ENCODE measurements at places on chromosomes 5 and 9.

- DNase-seq = no peak
These were observed 14.1 kb upstream of the XPA start for GRCh38 chr9:97711223-97711626.

GRCh38 chr9:18404434-18405029 lies 69.4 kb upstream of the ADAMTSL1 start:
- DNase-seq = no peak

DNA sequence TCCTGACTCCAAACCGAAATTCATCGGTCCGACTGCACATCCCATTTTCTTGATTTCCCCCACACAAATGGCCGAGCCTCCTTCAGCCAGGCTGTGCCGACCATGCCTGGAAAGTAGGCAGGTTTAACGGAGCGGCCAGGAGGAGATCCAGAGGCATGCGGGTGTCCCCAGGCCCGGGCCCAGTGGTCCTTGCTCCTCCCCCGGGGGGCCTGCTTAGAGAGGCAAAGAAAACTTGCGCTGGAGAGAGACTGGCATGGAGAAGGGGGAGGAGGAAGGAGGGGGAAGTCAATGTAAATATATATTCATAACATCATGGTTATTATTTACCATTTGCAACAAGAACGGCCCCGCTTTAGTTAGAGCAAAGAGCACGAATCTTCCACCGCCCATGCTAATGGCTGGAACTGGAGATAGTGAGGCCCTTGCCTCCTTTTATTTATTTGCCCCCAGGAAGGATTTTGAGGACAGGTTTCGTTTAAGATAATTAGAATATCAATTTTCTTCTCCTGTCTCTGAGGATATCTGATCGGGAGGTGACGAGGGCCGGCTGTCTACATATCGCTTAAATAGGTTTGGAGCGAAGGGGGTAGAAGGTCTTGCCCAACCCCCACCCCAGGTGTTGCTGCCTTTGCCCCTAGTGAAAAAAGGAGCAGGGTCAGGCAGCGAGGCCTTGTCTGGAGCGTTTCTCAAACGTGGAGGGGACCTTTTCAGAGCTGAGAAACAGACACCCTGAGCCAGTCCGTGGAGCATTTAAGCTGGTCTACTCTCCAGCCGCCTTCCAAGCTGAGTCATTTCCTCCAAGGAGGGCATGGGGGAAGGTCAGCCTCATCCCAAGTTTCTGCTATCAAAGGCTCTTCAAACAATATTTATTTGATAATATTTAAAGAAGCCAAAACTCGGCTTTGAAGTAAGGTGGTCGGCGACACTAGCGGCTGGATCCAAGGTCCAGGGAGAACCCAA lies 2.5 kb downstream of the BARHL1 start:
- no peak for DNase-seq

DNA sequence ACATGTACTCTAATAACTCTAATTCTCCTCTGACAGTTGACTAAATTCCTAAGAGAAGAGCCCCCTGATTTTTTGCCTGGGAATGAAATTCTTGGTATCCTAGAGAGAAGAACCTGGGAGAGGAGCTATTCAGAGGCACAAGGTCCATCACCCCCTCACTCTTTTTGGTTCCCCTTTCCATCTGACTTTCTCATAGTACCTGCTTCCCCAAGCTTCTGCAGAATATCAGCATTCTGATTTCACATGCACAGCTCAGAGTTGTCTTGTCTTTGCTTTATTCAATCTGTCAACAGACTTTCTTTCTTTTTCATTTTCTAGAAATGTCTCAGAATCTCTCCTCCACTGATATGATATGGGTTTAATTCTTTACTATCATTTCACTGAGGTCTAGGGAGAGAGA lies 141.5 kb upstream of the FBXL17 start:
- DNase-seq = no peak

DNA sequence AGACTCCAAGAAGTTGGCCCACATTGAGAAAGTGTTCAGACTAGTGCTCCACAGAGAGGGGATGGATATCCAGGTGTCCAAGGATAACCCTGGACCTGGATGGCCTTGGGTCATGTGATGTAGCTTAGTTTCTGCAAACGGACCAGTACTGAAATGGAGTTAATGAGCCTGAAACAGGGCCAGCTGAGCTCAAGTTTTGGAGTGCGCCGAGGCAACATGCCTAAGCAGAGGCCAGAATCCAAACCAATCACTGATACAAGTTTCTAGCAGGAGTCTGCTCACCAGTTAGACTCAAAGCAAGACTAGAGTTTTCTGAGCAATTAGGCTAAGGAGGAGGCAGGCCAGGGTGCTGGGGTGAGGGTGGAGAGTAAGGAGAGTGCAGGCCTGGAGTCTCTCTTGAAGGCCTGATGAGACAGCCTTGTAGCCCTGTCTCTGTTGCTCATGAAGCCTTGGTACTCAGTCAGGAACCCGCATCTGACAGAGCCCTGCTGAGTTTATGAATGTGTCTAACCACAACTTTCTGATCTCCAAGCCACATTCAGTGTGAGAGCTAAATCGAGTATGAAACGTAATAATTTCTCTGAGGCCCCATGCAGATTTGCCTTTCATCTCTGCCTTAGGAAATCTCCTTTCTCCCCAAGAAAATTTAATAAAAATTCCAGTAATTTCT lies 68.9 kb upstream of the EQTN start:
- no peak for DNase-seq

- DNase-seq = no peak
These were observed 1.8 kb upstream of the DCANP1 start for GRCh38 chr5:135448791-135449507.

DNA sequence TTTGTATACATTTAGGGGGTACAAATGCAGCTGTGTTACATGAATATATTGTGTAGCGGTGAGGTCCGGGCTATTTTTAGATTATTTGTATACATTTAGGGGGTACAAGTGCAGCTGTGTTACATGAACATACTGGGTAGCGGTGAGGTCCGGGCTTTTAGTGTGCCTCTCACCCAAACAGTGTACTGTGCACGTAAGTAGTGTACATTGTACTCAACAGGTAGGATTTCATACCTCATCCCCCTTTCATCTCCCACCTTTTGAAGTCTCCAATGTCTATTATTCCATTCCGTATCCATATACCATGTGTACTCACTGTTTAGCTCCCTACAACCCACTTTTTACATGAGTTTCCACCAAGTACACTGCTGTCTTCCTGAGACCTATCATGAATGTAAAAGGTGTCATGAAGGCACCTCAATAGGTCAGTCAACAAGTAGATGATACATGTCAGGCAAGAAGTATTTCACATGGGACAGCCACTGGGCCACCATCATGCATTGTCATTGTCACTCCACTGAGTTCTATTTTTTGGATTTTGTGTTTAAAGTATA lies 27.7 kb downstream of the SKP1 start:
- no peak for DNase-seq

GRCh38 chr5:181223058-181223728 lies at the start of gene TRIM41:
TSS of gene TRIM41 (plus strand) at chr5:181223281. CDS start at chr5:181224000, 719 bp downstream.
- peak; percentile 96 for DNase-seq

DNA sequence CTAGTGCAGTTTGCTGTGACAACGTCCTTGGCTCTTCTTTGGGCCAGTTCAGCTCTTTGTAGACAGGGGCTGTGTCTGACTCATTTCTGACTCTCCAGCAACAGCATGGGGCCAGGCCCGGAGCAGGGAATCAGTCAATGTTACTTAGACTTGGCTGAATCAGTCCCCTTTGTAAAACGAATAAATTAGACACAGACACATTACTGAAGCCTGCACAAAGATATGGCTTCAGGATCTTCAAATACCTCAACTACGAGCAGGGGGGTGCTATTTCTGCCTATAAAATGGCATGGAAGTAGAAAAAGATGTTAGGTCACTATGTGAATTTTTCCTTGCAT lies 204.7 kb downstream of the TTLL11 start:
- DNase-seq = no peak

DNA sequence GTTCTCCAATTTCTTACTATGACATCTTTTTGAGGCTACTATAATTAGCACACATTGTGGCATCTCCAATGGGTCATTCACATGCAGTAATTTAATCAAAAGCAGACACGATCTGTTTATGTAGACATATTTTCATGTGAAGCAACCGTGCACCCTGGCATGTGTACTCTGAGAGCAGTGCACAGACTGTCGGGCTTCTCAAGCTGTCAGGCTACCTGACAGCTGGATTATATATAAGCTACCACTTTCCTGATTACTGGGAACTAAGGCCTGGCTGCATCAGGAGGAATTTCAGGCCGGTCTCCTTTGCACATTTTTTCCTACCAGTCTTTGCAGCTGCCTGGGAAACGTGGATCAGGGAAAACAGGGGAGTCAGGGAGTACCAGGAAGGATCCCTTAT lies 197.5 kb downstream of the MAPKAP1 start:
- no peak for DNase-seq

DNA sequence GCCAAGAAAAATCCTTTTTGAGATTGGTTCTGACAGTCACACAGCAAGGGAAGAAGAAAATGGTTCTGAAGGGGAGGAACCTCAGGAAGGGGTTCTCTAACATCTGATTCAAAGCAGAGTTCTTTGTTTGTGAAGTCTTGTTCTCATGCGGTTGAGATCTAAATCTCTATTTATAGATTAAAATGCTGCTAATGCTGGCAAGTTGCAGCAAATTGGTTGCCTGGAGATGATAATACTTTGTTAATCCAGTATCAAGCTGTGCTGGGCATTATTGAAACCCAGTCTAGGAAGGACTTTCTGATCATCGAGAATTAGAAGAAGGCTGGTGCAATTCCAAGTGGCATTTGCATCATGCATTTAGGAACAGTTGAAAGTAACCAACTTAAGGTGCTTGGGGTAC lies 34.0 kb upstream of the SLC28A3 start:
- no peak for DNase-seq

GRCh38 chr9:91555132-91555531 lies 131.5 kb upstream of the NFIL3 start:
- no peak for DNase-seq

- DNase-seq = no peak
These were observed 669.0 kb downstream of the PRELID2 start for GRCh38 chr5:145166110-145166509.

DNA sequence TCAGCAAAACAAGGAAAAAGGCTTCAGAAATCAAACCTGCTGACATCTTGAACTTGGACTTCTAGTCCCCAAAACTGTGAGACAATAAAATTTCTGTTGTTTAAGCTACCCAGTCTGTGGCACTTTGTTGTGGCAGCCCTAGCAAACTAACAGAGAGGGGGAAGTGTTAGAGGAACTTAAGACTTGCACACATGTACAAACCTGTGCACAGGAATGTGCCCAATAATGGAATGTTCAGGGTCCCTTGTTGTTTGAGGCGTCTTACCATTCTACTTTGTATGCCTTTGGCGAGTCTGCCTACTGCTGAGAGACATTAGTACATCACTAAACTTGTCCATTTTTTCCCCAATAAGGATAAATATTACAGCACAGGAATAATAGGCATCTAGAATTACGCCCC lies 160.3 kb downstream of the WDR70 start:
- DNase-seq = no peak

DNA sequence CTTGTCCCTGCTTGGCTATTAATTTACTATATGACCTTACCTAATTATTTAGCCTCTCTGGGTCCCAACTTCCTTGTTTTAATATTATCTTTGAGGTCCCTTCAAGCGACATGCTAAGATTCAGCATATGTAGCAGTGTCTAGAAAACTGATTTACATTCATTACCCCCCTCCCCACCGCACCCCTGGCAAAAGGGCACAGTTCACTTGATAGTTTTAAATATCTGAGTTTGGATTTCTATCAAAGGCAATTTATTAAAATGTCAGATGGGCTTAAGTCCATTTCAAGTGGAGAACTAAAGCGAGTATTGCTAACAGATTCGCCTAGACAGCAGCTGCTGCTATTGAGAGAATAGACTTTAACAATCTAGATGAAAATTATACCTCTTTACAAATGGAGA lies 3.9 kb downstream of the CEMIP2 start:
- no peak for DNase-seq

- DNase-seq = no peak
These were observed 26.6 kb downstream of the GADD45G start for GRCh38 chr9:89631384-89631783.

- DNase-seq = no peak
These were observed 136.0 kb downstream of the GDNF start for GRCh38 chr5:37703841-37704241.

DNA sequence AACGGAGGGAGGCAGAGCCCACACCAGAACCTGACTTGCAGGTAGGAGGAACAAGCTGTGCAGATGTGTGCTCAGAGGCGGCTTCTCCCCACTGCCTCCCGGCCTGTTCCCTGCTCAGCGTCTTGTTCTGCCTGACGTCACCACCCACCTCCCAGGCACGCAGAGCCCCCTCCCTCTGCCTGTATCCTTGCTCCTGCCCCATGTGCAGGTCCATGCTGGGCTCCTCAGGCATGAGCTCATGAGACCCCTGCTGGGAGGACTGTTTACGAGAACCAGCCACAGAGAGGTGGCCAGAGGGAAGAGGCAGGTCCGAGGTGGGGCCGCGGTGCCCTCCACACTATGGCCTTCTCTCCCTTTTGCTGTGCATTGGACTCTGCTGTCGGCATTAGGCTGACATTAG lies 45.5 kb downstream of the SLC6A3 start:
- DNase-seq = no peak

DNA sequence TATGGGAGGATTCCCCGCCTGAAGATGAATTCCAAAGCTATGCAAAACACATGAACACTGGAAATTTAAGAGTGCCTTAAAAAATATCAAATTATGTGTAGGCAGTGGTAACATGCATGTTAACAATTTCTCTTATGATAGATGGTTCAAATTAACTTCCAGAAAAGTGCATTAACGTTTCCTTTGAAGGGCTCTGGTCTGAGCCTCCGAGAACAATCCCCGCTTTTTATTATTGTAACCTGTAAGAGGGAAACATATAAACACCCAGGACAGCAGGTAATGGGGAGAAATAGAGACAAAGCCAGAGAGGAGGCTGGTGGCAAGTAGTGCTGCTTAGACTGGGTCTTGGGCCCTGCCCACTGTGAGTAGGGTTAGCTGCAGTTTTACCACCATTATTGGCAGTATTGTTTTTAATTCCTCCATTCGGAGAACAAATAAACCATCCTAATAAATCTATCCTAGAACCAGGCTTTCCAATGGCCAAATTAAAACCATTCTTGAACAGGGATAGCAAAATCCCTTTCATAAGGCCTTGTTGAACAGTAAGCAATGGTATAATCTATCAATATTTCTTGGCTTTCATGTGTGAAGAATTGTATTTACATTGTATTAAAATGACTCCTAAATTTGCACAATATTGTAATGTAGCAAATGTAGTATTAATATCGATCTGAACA lies 6.3 kb downstream of the NR2F1 start:
- DNase-seq = no peak

GRCh38 chr9:136292591-136293448 lies 11.1 kb downstream of the CCDC187 start:
- DNase-seq = no peak

GRCh38 chr9:94210616-94211603 lies 48.2 kb upstream of the ZNF169 start:
- DNase-seq = no peak

- DNase-seq = no peak
These were observed 145.5 kb downstream of the PRR16 start for GRCh38 chr5:120609570-120609969.

GRCh38 chr5:71013575-71013974 lies 11.6 kb downstream of the NAIP start:
- no peak for DNase-seq

DNA sequence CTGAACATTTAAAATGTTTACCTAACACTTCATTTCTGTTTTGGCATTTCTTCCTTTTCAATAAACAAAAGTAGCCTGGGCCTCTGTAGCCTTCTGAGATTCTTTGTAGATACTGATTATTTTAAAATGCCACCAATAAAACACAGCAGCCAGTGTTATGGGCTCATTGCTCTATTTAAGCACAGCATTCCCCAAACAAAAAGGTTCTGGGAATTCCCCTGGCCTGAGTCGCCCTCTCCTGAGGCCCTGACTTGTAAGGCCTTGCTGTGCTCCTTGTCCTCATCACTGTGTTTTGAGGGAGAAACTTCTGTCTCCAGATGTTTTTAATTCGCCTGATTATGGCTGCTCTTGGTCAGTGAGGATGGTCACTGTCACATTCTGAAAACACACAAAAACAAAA lies 33.0 kb upstream of the CTXN3 start:
- no peak for DNase-seq

Data from activated CD8-positive, alpha-beta memory T cell treated with anti-CD3 and anti-CD28 coated beads for 4 hours (primary cell).